Stimulated activated CD4-positive, alpha-beta T cell treated with anti-CD3 and anti-CD28 coated beads, Interleukin-4, amount 100 ng/mL, for 48 hours (primary cell): ENCODE measurements at places on chromosomes 11 and 22.

GRCh38 chr11:62553080-62553838, 6.7 kb upstream of the AHNAK start:
- no peak for DNase-seq

DNA sequence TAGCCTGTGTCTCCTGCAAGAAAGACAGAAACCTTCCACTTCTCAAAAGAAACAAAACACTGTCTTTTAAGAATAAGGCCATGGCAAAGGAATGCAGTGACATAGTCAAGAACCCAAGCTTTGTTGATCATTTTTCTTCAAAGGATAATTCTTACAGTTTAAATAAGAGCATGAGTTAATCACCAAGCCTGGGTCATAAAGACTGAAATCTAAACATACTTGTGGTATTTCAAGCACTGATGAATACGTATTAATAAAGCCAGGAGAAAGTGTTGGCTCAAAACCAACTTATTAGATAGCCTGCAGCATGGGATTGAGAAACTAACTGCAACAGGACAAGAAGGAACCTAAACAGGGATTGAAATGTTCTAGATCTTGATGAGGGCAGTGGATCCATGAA, 143.3 kb upstream of the MTNR1B start:
- DNase-seq = no peak

DNA sequence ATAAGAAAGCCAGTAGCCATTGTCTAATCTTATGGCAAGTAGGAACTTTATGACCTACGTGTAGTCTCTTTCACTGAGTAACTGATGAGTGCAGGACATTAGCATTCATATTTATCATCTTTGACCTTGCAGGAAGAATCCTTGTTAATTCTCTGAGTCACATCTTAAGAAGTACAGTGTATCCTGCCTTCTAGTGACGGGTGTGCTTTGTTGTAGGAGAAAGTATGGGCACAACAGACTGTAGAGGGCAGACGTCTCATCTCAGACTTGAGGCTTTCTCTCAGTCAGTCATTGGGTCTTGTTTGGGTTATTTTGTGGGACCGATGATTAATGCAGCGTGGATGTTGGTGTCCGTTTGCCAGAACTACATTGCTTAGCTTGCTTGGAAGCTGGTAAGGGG, 6.8 kb downstream of the RNF214 start:
- no peak for DNase-seq

- no peak for DNase-seq
These were observed 534.0 kb upstream of the B3GAT1 start for GRCh38 chr11:134945993-134946392.

GRCh38 chr22:44261861-44262595, 50.7 kb downstream of the SHISAL1 start:
- DNase-seq = no peak

DNA sequence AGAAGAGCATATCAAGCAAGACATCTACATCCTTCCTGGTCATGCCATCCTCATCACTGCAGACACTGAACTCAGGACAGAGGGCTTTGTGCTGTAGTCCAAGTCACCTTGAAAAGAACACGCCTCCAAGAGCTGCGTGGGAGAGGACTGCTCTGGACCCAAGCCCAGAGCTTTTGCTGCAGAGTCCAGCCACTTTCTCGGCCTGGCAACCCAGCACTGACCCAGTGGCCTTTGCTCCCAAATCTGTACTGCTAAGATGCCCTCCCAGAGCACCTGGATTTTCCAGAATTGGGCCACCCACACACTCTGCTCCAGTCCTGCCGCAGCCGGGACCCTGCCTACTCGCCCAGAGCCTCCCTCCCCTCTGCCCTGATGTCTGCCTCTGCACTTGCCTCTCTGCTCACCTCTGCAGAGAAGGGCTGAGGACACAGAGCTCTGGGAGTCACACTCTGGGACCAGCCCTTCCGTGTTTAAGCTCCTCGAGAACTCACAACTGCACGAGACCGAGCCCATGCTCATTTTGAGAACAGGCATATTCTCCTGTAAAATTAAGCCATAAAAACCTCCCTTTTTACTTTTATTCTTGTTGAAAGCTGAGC, 83.8 kb upstream of the CSNK2A3 start:
- DNase-seq = no peak

GRCh38 chr22:32164075-32164860, 5.2 kb upstream of the C22orf42 start:
- no peak for DNase-seq

GRCh38 chr11:33451364-33451763, 194.2 kb downstream of the HIPK3 start:
- DNase-seq = no peak

DNA sequence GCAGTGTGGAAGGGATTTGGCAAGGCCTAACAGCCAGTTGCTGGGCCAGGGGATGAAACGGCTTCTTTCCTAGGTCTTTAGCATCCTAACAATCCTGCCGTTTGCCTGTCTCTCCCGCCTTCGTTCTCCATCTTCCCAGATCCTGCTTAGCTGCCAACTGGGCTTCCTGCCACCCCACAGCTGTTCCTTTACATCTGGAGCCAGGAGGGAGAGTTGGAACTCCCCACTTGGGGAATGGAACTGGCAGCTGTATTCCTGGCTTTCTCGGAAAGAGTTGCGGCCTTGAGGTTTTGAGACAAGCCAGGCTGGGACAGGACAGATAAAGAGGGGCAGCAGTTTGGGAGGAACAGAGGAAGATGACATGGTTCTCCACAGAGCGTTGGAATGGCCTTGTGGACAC, 59.6 kb downstream of the ST3GAL4 start:
- no peak for DNase-seq

- DNase-seq = no peak
These were observed 823 bp upstream of the MUC15 start for GRCh38 chr11:26572770-26573402.

DNA sequence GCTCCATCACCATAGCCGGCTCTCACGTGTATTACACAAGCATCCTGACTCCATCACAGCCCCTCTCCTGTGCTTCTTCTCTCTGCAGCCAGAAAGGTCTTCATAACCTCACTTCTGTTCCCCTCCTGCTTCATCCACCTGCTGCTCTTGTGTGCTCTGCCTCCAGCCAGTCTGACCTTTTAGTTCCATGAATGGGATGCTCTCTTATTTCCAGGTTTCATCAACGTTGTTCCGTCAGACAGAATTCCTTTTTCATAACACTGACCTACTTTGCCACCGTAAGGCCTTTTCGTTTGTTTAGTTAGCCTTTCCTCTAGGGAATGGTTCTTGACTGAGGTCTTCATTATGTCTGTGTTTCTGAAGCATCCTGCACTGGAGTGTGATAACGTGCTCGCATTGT, 18.8 kb downstream of the GRAMD1B start:
- no peak for DNase-seq

DNA sequence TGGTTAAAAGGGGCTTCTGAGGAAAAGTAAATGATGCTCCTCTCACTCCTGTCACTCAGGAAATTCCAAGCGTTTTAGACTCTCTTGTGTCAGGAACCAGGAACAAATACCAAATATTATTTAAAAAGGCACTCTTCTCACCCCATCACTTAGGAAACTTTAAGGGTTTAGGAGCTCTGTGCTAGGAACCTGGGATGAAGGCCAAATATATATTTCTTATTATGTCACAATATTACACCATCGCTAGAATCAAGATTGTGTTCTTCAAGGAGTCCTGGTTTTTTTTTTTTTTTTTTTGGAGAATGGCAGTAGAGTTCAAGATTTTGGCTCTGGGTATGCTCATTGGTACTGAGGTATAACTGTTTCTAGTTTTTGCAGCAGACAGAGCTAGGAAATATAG, 79.0 kb upstream of the HEPHL1 start:
- DNase-seq = no peak

DNA sequence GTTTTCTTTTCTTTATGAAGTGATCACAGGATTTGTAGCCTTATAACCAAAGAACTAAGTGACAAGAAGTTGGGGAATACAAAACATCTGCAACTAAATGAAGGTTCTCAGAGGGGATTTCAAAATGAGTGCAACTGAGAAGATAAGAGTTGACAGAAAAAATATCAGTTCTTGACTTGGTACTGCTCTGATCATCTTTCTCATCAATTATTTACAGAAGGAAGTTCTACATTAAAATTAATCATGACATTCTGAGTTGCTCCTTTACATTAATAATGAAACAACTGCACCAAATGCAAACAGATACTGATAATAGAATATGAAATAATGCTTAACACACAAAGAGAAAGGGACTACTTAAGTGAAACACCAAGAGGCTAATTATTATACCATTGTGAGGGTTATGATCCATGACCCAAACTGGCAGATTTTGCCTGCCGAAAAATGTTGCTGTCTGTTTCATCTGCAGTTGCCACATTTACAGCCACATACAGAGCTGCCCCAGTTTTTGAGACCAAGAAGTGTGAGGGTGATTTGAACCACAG, 561.9 kb upstream of the ANO5 start:
- DNase-seq = no peak

DNA sequence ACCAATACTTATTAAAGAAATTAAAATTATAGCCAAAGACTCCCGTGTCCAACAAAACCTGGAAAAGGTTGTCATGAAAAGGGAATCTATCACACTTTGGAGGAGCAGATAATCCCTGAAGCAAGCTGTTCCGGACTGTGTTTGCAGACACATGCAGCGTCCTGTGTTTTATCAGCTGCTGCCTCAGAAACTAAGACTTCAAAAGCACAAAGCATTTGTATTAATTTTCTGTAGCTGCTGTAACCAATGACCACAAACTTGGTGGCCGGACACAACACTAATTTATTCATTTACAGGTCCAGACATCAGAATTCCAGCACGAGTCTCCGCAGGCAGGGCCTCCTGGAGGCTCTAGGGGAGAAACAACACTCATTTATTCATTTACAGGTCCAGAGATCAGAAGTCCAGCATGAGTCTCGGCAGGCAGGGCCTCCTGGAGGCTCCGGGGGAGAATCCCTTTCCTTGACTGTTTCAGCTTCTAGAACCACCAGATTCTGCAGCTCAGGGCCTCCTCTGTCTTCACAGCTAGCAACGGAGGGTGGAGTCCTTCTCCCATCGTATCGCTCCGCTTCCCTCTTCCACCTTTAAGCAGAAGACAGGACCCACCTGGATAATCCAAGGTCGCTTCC, 465.3 kb downstream of the BRD1 start:
- DNase-seq = no peak

DNA sequence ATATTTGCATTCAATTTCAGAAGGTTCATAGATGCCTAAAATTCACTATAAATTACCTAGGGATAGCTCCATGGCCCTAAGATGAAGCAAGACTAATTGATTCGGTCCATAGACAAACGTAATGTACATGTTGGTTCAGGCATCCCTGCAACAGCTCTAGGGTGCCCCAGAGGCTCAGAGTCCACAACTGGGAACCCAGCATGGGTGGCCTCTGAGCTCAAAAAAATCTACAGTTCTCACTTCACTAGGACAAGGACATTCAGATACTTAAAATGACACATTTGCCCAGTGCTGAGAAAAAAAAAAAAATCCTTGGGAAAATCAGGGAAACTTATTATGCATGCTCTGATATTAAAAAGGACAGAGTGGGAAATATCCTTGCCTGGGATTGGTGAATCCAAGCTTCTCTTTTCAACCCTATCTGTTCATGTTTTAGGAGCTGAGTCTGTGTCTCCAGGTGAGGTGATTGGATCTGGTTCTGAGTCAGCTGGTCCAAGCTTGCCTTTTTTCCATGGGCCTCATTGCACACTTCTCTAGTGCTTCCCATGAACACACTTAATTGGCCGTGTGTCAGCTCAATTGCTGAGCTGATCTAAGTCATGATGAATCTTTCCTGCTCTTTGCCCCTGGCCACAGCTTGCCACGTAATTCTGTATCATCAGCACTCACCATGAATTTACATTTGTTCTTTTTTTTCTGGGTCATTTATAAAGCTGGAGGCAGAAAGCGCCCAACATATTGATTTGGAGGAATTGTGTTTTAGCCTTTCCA, 116.3 kb upstream of the RCN1 start:
- DNase-seq = no peak

GRCh38 chr22:37639771-37640590, 512 bp downstream of the SH3BP1 start:
- no peak for DNase-seq

DNA sequence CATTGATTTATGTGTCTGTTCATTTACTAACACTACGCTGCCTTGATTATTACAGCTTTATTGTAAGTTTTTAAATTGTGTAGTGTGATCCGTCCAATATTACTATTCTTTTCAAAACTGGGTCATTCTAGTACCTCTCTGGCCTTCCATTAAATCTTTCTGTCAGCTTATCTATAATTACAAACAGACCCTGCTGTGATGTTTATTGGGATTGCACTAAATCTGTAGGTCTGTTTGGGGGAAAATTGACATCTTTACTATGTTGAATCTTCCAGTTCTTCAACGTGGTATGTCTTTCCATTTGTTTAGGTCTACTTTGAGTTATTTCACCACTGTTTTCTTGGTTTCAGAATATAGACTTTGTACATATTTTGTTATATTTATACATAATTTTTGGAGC, 15.6 kb downstream of the CABIN1 start:
- no peak for DNase-seq

DNA sequence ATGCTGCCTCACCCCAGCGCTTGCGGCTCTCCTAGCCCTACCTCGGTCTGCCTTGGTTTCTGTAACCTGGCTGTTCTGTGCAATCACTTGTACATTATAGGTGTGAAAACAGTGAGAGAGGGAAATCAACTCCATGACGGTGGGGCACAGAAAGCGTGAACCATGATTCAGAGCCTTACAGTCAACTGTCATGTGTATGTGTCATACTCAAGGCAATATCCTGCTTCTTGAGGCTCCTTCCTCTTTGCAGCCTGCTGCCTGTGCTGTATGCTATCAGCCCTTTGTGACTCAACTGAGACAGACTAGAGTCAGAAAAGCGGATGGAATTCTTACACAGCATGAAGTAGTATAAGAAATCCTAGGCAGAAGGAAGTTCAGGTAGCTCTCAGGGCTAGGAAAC, 2.1 kb downstream of the NRIP3 start:
- peak; percentile 43 for DNase-seq

- DNase-seq = no peak
These were observed 27.5 kb downstream of the LARGE2 start for GRCh38 chr11:45949992-45950407.

DNA sequence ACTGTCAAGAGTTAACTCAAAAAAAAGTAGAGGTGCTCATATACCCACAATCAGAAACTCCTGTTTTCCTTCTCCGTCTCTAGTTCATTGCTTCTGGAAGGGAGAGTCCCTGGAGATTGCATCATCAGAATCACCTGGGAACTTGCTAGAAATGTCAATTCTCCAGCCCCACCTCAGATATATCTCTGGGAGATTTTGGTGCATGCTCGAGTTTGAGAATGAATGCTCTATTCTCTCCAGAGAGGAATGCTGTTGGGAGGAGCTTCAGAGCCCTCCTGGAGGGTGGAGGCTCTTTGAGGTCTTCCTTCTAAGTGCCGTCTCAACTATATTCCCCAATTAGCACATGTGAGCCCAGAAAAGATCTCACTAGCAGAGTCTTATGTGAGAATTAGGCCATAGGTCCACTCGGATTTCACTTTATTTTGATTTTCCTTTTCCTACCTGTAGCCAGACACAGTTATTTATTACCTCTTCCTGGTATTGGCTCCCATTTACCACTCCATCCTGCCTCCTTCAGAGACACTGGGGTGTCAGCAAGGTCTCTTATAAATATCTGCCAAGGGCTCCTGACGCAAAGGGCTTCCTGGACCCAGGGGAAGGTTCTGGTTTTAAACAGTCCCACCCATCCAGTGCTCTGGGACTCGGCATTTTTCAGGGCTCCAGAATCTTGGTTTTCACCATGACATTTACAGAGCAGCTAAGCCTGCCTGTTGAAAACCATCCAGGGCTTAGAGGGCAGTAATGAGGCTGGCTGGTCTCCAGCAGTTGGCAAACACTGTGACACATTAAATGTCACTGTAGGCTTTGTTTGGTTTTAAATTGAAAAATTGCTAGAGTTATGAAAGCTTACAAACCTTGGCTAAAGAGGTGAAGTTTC, 136.2 kb downstream of the CD44 start:
- no peak for DNase-seq

GRCh38 chr11:63913866-63914830, 2.8 kb downstream of the RCOR2 start:
- no peak for DNase-seq
